Fibroblast of lung (primary cell): ENCODE measurements at places on chromosomes 3 and 15. TPM values are rescaled to one million over a fixed set of nuclear protein-coding genes. Genes with fewer than 3 reads are reported as not detected.
A peak's percentile ranks its signal among the peaks of the same experiment; 100 is the strongest.

PTPN9 gene
- polyA plus RNA-seq: 41.6 and 54.1 TPM in 2 replicates

ZKSCAN7 gene
- polyA plus RNA-seq: 2.2 and 3.0 TPM in 2 replicates

FRMD4B gene
- polyA plus RNA-seq: 0.47 and 0.86 TPM in 2 replicates

DNA sequence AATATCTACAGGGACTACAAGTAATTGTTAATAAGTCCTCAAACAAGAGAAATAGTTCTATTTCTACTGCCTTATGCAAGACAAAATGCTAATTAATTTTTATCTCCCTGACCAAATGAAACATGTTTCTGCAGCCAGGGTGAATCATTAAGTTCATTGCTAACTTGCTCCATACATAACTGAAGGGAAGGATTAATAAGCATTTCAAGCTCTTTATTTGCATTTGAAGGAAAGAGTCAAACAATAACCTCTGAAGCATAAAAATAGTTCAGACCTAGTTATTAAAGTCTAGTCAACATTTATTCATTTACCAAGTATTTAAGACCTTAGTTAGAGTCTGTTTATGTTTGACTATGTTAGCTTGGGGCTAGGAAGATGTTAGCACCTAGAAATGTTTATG is 120.0 kb downstream of the ATP1B3 start:
- DNase-seq: no peak

GRCh38 chr15:58419803-58420524 is 11.8 kb upstream of the LIPC start:
- DNase-seq: no peak

DNA sequence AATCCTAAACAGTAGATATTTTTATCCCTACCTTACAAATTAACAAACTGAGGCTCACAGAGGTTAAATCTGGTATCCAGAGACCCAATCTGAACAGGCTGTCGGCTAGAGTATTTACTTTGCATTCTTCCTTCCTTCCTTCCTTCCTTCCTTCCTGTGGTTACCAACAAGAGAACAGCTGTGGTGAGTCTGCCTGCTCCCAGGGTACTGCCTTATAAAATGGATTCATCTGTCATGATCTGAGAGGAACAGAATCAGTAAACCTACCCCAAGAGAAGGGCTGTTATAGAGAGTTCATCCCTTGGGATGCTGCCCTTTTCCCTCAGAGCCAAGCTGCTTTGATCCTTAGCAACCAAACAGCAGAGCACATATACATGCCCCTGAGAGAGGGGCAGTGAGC is 3.6 kb downstream of the GADL1 start:
- DNase-seq: no peak

DNA sequence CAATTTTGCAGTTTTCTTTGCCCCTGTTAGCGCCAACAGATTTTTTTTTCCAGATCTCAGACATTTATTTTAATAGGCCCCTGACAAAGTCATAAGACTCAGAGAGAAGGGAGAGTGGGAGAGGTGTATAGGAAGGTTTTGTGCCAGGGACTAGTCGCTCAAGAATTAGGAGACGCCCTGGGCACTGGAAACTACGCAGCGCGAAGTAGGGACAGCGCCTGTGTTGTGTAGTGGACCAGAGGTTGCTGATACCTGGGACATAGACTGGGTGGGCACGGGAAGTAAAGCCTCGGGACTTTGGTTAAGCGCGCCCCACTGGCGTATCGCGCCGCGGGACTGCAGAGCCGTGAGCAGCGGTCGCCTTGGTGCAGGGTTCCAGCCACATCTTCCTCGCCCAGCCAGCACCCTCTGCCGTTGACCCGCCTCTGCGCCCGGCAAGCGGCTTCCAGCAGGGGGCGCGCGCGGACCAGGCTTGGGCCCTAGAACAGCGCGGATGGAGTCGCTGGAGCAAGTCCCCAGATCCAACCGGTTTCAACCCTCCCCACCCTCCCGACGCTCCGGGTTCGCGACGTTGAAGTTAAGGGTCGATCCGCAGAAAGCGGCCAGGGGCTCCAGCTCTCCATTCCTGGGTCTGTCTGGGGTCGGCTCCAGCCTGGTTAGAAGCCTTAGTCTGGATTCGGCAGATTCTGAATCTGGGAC is 3.0 kb upstream of the ISLR2 start:
- peak; percentile 79 for DNase-seq

DNA sequence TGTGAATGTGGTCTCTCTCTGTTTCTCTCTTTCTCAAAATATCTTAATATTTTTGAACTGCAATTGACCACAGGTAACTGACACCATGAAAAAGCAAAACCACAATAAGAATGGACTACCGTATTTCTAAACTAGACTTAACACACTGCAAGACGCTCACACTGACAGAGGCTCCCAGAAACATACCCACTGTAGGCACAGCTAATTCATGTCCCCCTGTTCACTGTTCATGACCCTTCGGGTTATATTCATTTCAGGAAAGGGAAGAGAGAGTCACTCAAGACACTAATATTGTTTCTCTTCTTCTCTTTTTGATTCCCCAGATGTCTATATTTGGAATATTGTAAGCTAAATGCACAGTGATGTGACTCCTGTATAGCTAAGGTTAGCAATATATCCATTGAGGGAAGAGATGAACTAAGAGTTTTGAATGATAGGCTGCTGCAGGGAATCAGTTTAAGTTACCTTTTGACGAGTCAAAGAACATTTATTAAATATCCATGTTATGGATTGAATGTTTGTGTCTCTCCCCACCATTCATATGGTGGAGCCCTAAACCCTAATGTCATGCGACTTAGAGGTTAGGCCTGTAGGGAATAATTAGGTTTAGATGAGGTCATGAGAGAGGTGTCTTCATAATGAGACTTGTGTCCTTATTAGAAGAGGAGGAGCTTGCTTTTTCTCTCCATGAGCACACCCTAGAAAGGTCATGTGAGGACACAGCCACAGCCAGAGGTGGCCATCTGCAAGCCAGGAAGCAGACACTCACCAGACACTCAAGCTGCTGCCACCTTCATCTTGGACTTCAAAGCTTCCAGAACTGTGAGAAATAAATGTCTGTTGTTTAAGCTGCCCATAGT is 216.6 kb upstream of the GRM7 start:
- no peak for DNase-seq

GRCh38 chr3:188241072-188241471 is 87.1 kb downstream of the LPP start:
- peak; percentile 61 for DNase-seq

- DNase-seq: peak; percentile 95
Measured at GRCh38 chr3:168884353-168884903, 779.1 kb downstream of the MECOM start.

GRCh38 chr3:157594413-157594812 is 91.2 kb upstream of the VEPH1 start:
- peak; percentile 49 for DNase-seq

DNA sequence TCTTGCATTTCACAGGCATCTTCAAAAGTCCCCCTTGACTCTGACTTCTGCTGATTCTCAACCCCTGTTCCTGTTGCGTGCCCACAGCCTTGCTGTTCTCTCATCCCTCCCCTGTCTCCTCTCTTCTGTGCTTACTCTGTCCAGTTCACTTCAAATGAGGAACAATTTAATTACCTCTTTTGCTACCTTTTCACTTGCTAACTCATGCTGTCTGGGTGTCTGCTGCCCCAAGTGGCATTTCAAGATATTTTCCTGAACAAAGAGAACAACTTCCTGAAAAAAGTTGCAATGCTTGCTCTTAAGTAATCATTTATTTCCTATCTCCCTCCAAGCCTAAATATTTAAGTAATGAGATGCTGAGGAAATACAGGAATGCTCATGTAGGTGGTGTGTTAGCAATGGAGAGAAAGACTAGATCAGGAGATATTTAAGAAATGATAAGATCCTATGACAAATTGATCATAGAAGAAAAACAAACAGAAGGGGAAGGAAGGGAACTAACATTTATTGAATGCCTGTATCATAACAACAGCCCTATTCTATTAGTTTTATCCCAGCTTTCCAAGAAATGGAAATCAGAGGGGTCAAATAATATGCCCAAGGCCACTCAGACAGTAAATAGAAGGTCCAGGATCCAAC is 42.2 kb downstream of the SV2B start:
- DNase-seq: no peak

- DNase-seq: peak; percentile 47
Measured at GRCh38 chr3:149384911-149385321, 7.5 kb upstream of the TM4SF1 start.

DNA sequence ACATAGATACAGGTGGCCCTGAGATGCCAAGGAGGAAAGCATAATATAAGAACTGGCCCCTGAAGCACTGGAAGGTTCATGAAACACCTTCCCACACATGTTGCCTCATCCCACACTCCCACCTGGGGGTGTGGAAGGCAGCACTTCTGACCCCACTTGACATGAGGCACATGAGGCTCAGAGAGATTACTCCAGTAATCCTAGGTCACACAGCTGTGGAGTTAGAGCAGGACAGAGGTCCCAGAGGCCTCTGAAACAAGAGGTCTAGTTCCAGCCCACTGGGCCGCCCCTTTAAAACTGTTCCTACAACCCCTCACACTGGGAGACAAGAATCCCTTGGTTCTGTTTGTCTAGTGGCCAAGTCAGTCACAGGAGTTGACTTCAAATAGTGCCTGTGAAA is 7.2 kb downstream of the SSUH2 start:
- DNase-seq: no peak

DNA sequence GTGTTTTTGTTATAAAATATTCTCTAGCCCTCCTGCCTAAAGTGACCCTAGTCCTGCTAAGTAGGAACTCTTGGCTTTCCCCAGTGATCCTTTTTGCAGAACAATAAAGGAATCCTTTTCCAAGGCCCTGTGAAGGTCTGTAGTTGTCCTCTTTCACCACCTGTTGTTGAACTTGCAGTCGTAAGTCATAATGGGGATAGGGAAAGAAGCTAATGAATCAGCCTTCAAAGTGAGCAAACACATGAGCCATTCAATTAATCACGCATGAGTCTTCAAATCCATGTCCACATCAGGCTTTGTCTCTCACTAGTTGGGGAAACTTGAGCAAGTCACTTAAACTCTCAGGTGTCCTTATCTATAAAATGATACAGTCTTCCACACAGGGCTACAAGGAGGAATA is 27.6 kb downstream of the ZNF860 start:
- peak; percentile 51 for DNase-seq
